ENCODE measurements at places on chromosomes 16 and 17. TPM values are rescaled to one million over a fixed set of nuclear protein-coding genes. Genes with fewer than 3 reads are reported as not detected.

The RABEP1 gene
- 37.8 TPM for total RNA-seq

The NDUFAB1 gene
- 79.8 TPM for total RNA-seq

The METTL9 gene
- total RNA-seq: 84.2 TPM

The NPIPA5 gene
- total RNA-seq: 19.9 TPM

The RRAD gene
- 1.0 TPM for total RNA-seq

The ZSCAN10 gene
- 0.15 TPM for total RNA-seq

The NOXO1 gene
- not detected for total RNA-seq

The MEIOC gene
- total RNA-seq: not detected

The HOXB5 gene
- total RNA-seq: not detected

The ACE gene
- 12.2 TPM for total RNA-seq

The ATP1B2 gene
- 0.50 TPM for total RNA-seq

The GINS3 gene
- 11.0 TPM for total RNA-seq

The TIGD7 gene
- 7.6 TPM for total RNA-seq

The WFIKKN1 gene
- 0.10 TPM for total RNA-seq

The CD2BP2 gene
- 75.9 TPM for total RNA-seq

The OR1A1 gene
- 0.05 TPM for total RNA-seq

The IL17C gene
- total RNA-seq: 0.43 TPM

The TBC1D3C gene
- not detected for total RNA-seq

The KRTAP1-5 gene
- not detected for total RNA-seq

The YPEL2 gene
- total RNA-seq: 17.1 TPM

DNA sequence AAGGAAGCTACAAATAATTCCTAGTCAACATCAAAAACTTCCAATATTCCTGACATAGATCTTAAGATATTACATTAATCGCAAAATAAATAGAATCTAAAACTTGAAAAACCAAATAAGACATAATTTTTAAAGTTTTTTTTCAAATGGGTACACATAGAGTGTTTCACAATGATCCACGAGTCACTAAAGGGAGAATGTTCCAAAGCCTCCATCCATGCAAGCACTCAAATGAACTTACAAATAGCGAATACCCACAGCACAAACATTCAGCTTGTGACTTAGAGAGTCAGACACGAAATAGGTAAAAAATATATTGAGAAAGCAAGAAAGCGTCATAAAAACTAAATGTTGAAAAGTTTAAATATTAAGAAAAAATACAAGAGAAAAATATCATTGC, 65.7 kb downstream of the CEP112 start:
- DNase-seq: no peak

DNA sequence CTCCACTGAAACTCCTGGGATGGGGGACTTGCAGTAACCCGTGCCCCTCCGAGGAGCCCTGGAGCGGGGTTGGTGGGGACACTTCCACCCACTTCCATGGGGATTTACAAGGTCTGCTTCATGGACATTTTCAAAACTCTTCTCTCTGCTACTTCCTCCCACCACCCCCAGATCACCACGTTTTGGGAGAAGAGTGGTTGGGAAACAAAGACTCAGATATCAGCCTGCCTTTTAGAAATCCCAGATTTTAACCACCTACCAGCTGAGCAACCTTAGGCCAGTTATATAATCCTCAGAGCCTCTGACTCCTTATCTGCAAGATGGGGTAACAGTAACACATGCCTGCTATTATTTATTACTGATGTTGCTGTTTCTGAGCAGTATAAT, 184.8 kb downstream of the CCDC182 start:
- no peak for DNase-seq

GRCh38 chr16:66858740-66859396, 14.7 kb downstream of the CA7 start:
- DNase-seq: no peak

GRCh38 chr17:27408891-27409290, 47.4 kb upstream of the KSR1 start:
- no peak for DNase-seq

- no peak for DNase-seq
These were observed 13.8 kb downstream of the ENDOV start for GRCh38 chr17:80428796-80429195.

- no peak for DNase-seq
These were observed 108.9 kb upstream of the EEF2KMT start for GRCh38 chr16:5206331-5206990.

GRCh38 chr16:27725236-27726000, 175.5 kb downstream of the KATNIP start:
- DNase-seq: no peak

- no peak for DNase-seq
These were observed 18.2 kb downstream of the VMP1 start for GRCh38 chr17:59725691-59726090.

DNA sequence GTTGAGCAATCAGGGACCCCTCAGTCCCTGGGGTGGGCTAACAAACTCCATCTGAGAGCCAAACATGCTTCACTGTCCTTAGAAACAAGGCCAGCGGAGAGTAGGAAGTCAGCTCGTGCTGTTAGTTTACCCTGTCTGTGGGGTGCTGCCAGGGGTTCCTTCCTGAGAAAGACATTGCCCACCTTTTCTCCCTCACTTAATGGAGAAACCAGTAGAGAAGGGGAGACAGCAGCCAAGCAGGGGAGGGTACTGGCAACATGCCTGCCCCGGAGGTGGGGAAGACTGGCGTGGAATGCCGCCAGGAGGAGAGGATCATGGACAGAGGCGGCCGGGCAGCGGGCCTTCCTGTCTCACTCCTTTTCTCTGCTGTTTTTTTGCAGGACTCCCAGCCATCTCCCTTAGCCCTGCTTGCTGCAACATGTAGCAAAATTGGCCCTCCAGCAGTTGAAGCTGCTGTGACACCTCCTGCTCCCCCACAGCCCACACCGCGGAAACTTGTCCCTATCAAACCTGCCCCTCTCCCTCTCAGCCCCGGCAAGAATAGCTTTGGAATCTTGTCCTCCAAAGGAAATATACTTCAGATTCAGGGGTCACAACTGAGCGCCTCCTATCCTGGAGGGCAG, 19.9 kb downstream of the SP2 start:
- DNase-seq: no peak

GRCh38 chr16:50246299-50247122, 19.8 kb upstream of the ADCY7 start:
- no peak for DNase-seq

GRCh38 chr16:88778271-88778525, 6.8 kb downstream of the PIEZO1 start:
- DNase-seq: no peak

GRCh38 chr16:87216841-87217275, 100.3 kb downstream of the C16orf95 start:
- DNase-seq: no peak

- no peak for DNase-seq
These were observed 11.8 kb upstream of the GAS7 start for GRCh38 chr17:10210151-10210574.

DNA sequence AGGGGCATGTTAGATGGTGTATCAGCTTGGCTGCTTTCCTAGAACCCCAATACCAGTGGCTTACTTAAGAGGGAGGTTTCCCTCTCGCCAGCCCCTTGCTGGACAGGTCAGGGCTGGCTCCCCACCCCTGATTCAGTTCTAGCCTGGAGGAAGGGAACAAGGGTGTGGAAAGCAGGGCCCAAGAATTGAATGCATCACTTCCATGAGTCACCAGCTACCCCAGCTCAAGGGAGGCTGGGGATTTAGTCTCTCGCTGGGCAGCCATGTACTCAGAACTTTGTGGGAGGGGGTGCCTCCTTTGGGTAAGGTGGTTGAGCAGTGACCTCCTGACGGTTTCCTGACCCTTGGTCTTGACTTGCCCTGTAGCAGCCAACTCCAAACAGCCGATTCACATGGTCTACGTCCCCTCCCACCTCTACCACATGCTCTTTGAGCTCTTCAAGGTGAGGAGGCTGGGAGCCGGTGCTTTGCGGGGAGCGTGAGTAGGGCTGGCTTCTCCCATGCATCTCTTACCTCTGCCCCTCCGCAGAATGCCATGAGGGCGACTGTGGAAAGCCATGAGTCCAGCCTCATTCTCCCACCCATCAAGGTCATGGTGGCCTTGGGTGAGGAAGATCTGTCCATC, 12.8 kb downstream of the PDK2 start:
- DNase-seq: no peak

DNA sequence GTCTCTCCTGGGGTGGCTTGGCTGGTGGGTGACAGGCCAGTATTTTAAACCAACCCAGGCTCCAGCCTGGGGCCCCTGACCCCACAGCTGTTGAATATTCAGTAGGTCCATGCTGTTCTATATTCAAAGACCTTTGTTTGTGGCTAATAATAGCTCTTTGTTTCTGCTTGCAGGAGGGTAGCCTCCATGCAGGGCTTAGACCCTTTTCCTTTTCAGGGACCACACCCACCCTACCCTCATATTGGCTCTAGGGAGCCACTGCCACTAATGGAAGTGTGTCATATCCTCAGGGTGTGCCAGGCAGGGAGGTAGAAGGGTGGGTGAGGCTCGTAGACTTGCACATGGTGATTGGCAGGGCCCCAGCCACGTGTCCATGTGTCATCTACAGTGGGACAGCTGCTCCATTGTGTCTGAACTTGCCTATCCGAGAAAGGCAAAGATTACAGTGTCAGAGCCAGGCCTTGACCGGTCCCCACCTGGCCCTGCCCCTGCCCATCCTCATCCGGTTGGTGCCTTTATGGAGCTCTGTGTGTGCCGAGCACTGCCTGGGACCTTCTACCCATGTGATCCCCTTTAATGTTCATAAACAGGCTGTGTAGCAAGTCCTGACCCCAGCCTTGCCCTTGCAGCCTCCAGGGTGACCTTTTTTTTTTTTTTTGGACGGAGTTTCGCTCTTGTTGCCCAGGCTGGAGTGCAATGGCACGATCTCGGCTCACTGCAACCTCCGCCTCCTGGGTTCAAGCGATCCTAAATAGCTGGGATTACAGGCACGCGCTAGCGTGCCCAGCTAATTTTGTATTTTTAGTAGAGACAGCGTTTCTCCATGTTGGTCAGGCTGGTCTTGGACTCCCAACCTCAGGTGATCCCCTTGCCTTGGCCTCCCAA, 22.1 kb downstream of the TMC7 start:
- DNase-seq: no peak

DNA sequence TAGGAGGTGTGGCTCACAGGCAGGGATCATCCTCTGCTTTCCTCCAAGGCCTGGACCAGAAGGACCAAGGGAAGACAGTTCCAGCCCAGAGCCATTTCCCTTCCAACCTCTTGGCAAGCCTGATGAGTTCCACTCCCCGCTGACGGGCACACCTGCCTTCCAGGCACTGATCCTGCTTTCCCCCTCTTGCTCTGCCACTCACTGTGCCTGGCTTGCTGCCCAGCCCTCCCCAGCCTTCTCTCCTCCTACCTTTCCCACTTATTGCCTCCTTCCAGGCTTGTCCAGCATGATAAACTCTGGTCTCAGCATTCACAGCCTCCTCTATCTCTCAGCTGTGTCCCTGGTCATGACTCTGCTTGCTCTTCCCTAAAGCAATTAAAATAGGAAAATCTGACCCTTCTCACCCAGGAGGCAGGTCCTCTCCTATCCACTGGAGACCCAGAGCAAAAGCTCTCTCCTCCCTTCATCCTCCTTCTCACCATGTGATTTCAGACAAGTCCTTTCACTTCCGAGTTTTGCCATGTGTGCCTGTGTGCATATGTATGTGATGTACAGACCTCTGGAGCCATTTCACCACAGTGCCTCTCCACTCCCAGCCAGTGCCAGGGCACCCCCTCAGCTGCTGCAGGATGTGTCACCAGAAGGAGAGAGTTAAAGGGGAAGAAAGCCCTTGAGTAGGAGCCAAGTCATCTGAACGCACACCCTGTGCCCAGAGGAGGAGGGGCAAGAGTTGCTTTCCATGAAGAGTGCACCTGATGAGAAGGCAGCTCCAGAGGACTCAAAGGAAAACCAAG, 13.4 kb upstream of the TMEM170A start:
- no peak for DNase-seq

- DNase-seq: no peak
These were observed 3.8 kb downstream of the PMP22 start for GRCh38 chr17:15261258-15261801.

DNA sequence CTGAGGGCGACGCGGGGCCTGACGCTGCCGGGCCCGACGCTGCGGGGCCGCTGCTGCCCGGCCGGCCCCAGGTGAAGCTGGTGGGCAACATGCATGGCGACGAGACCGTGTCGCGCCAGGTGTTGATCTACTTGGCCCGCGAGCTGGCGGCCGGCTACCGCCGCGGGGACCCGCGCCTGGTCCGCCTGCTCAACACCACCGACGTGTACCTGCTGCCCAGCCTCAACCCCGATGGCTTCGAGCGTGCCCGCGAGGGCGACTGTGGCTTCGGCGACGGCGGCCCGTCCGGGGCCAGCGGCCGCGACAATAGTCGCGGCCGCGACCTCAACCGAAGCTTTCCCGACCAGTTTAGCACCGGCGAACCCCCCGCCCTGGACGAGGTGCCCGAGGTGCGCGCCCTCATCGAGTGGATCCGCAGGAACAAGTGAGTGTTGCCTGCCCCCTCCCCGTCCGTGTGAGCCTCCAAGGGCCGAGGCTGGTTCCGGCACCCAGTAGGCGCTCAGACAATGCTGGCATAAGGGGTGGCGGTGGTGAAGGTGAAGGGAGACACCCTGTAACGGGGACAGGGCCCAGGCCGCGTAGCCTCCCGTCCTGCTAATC, 676 bp downstream of the CPD start:
- peak; percentile 46 for DNase-seq

Data from activated CD4-positive, alpha-beta memory T cell treated with anti-CD3 and anti-CD28 coated beads, Interleukin-2, amount 10 ng/mL, durations not matched to agents 7 days and 5 days (primary cell).